Hepatocyte (in vitro differentiated cells): ENCODE measurements at places on chromosomes 3 and 15. TPM values are rescaled to one million over a fixed set of nuclear protein-coding genes. Genes with fewer than 3 reads are reported as not detected.
A peak's percentile ranks its signal among the peaks of the same experiment; 100 is the strongest.

DNA sequence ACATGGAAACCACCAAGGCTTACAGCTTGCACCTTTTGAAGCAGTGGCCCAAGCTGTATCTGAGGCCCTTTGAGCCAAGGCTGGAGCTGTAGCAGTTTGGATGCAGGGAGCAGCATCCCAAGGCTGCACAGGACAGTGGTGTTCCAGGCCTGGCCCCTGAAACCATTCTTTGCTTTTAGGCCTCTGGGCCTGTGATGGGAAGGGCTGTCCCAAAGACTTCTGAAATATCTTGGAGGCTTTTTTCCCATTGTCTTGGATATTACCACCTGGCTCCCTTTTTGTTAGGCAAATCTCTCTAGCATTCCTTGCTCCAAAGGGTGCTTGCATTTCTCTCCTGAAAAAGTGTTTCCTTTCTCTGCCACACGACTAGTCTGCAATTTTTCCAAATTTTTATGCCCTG, 302.8 kb upstream of the MDFIC2 start:
- H3K4me3 ChIP-seq = no peak overlapping the region
- H3K36me3 ChIP-seq = no peaks in the 10 kb centered on the region

GRCh38 chr15:89244574-89244903, 760 bp downstream of the FANCI start:
- peaks cover 4% of the 10 kb centered on the region for H3K4me1 ChIP-seq
- peak overlapping the region; percentile 14 for H3K27ac ChIP-seq
- no peak for DNase-seq
- no peaks in the 10 kb centered on the region for H3K36me3 ChIP-seq
- peak overlapping the region; percentile 33 for H3K4me3 ChIP-seq

The LSAMP gene
- 14.0 and 15.1 TPM in 2 replicates for total RNA-seq

DNA sequence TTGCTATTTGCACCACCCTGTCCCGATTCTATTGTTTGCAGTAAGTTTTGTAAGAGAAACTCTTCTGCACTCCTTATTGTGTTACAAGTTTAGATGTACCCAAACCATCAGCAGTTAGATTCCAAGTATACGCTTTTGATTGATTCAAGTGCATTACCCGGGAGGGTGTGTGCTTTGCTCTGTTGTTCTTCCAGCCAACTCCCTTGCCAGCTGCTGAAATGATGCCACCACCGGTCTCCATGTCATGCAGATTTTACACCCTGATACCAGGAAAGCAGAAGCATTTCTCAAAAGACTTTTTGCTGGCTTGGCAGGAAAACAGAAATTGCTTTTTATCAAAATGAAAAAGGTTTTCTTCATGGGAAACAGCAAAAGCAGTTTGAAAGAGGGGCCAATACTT, 1006.6 kb upstream of the CFAP20DC start:
- H3K4me3 ChIP-seq = no peak overlapping the region
- H3K36me3 ChIP-seq = no peaks in the 10 kb centered on the region
- no peak for DNase-seq
- H3K27me3 ChIP-seq = no peaks in the 10 kb centered on the region

DNA sequence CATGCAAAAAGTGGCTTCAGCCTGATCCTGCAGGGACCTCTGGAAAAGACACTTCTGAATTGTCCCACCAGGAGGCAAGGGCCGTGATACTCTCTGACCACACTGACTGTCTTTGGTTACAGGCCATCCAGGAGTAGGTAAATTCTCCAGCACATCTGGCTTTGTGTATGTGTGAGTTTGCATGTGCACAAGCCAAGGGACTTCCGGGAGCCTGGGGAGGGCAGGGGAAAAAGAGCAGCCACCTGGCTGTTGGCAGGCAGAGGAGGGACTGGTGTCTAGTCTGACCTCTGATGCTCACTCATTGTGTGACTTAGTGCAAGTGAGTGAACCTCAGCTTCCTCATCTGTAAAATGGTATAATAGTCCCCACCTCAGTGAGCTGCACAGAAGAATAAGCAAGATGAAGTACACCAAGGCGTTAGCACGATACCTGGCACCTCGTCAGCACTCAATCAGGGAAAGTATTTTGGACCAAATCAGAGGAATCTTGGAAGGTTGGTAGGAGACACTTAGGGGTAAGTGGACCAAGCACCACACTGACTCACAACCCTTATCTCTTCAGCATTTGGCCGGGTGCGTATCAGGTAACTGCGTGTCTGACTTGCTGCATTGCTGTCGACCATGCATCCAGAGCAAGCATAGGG, 19.1 kb downstream of the KLHL6 start:
- H3K4me1 ChIP-seq = peaks cover 14% of the 10 kb centered on the region
- H3K36me3 ChIP-seq = no peaks in the 10 kb centered on the region
- no peaks in the 10 kb centered on the region for H3K27me3 ChIP-seq
- no peak overlapping the region for H3K4me3 ChIP-seq
- no peak overlapping the region for H3K27ac ChIP-seq
- DNase-seq = no peak

DNA sequence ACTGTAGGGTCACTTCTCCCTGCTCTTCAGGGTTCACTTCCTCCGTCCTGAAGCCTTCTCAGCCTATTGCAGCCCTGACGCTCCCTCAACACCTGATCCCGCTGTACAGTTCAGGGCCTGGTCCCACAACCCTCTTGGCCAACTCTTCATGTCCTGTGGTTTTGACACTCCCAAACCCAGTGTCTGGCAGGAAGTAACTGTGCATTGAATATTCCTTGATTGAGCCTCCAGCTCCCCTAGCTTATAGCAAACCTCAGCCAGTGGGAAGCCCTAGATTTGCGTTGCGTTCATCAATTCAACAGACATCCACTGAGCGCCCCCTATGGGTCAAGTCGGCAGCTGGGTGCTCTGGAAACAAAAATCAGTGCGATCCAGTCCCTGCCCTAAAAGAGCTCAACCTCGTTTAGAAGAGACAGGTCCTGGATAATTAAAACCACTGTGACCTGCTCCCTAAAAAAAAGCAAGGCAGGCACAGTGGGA, 13.5 kb downstream of the UBAP1L start:
- H3K4me1 ChIP-seq = no peaks in the 10 kb centered on the region
- peak; percentile 88 for DNase-seq
- no peak overlapping the region for H3K27ac ChIP-seq
- no peaks in the 10 kb centered on the region for H3K27me3 ChIP-seq

DNA sequence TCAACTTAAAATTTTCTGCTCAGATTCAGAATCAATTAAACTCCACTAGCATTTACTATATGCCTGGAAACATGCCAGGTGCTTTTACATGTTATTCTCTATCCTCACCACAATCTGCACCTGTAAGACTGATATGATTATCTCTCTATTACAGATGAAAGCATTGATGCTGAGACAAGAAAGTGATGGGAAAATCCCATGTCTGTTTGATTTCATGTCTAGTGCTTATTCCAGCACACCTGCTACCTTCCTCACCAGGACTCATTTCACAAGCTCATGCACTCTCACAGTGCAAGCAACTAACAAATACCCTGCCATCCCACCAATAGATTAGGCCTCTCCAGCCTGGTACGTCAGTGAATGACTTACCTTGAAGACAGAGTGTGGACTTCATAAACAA, 25.0 kb upstream of the BCL6 start:
- no peak overlapping the region for H3K4me3 ChIP-seq
- no peak overlapping the region for H3K27ac ChIP-seq
- no peaks in the 10 kb centered on the region for H3K27me3 ChIP-seq
- no peak for DNase-seq

The PLA2G4D gene
- total RNA-seq = 0.04 and 0.17 TPM in 2 replicates

DNA sequence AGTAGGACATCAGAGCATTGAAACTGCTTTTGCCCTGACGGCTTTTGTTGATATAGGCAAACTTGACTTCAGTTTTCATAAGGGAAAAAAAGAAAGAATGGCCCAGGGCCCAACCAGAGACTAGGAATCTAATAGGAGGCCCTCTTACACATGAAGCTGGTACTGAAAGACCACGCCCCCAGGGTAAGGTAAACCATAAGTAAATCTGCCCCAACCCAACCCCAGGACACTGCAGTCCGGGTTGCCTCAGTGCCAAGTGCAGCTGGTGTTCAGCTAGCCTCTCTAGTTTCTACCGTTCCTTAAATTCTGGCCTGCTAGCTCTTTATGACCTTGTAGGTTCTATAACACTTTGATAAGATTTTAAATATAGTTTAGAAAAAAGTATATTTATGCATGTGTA, 136.7 kb downstream of the AQP9 start:
- no peak for DNase-seq
- H3K27ac ChIP-seq = no peak overlapping the region
- no peaks in the 10 kb centered on the region for H3K27me3 ChIP-seq
- H3K4me1 ChIP-seq = no peaks in the 10 kb centered on the region
- no peak overlapping the region for H3K4me3 ChIP-seq

DNA sequence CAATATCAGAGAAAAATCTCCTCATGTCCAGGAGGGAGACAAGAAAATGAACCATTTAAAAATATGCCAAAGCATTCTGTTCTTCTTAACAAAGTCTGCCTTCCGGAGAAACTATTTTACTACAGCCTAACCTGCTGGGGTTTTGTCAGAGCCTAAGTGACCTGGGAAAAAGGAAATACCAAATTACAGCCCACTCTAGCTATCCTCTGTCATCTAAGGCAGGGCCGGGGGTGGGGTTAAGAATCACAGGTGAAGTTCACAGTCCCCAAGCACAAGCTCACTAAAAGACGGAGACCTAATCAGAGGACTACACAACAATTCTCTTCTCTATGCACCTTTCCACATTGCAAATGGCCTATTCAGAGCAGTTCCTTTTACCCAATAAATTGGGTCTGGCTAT, 116.6 kb downstream of the TRIM42 start:
- no peaks in the 10 kb centered on the region for H3K27me3 ChIP-seq
- H3K4me3 ChIP-seq = no peak overlapping the region
- DNase-seq = no peak
- H3K27ac ChIP-seq = no peak overlapping the region
- H3K4me1 ChIP-seq = no peaks in the 10 kb centered on the region
- no peaks in the 10 kb centered on the region for H3K36me3 ChIP-seq

The ALG1L2 gene
- total RNA-seq = not detected in 2 replicates

DNA sequence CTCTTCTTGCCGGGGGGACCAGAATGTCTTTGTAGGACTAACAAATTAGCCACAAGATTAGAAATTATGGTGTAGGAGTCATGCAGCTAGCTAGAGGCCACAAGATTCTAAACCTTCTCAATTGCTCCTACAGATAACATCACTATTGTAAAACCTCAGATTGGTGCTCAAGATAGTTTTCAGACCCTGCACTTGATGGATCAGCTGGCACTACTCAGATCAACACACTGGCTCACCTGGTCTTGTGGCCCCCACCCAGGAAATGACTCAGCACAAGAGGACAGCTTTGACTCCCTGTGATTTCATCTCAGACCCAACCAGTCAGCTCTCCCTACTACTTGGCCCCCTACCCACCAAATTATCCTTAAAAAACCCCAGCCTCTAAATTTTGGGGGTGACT, 124.1 kb upstream of the RASGRP1 start:
- H3K27ac ChIP-seq = no peak overlapping the region
- no peaks in the 10 kb centered on the region for H3K36me3 ChIP-seq
- no peak for DNase-seq
- no peaks in the 10 kb centered on the region for H3K27me3 ChIP-seq

- H3K4me3 ChIP-seq = no peak overlapping the region
- H3K36me3 ChIP-seq = no peaks in the 10 kb centered on the region
- no peak overlapping the region for H3K27ac ChIP-seq
- no peaks in the 10 kb centered on the region for H3K27me3 ChIP-seq
- peaks cover 14% of the 10 kb centered on the region for H3K4me1 ChIP-seq
These were observed 77.9 kb upstream of the IGSF10 start for GRCh38 chr3:151538456-151539393.

DNA sequence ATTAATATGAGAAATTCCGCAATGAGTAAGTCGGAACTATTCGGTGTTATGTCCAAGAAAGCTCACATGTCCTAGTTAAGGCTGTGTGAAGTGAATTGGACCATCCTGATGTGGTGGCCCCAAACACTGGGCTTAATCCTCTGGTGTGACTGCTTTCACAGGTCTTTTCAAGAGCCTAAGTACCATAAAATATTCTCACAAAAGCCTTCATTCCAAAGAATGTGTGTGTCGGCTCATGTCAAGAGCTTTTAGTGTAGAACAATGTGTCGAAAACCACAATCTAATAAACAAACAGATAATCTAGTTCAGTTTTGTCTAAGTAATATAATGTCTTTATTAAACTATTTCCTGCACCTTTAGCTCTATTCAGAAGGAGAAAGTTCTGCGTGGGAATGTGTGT, 311.4 kb downstream of the LPP start:
- no peaks in the 10 kb centered on the region for H3K4me1 ChIP-seq
- no peak for DNase-seq
- H3K27me3 ChIP-seq = no peaks in the 10 kb centered on the region
- no peaks in the 10 kb centered on the region for H3K36me3 ChIP-seq
- H3K27ac ChIP-seq = no peak overlapping the region

DNA sequence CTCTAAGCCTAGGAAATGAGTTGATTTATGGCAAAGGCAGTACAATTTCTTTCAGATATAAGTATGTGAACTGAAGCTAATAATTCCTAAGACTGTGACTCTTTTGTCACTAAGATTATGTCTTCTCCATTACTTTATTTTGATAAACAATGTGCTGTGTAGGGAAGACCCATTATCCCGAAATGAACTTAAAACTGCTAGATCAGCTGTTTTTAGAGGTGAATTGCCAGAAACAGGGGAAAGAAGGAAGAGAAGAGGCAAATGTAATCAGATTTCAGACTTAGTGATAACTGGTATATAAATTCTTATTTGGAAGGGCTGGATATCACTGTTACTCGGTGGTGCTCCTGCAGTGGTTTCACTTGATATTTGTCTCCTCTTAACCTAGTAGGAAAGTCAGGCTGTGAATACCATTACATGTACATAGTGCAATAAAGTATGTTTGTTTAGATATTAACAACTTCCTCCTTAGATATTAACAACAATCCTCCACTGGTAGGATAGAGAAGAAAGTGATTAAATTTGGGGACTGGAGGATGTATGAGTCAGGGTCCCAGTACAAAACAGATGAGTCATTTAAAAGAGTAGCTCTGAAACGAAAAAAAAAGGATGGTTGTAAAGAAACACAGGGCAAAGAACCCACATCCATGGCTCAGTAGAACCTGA, 338.5 kb upstream of the KCNH8 start:
- H3K36me3 ChIP-seq = no peaks in the 10 kb centered on the region
- no peak overlapping the region for H3K27ac ChIP-seq
- H3K4me3 ChIP-seq = no peak overlapping the region

- H3K27ac ChIP-seq = peak overlapping the region; percentile 84
- H3K4me1 ChIP-seq = peaks cover 6% of the 10 kb centered on the region
- no peaks in the 10 kb centered on the region for H3K27me3 ChIP-seq
- no peaks in the 10 kb centered on the region for H3K36me3 ChIP-seq
These were observed 806 bp downstream of the KLHL25 start for GRCh38 chr15:85793641-85794597.

The MEX3B gene
- total RNA-seq = 6.9 and 10.0 TPM in 2 replicates

DNA sequence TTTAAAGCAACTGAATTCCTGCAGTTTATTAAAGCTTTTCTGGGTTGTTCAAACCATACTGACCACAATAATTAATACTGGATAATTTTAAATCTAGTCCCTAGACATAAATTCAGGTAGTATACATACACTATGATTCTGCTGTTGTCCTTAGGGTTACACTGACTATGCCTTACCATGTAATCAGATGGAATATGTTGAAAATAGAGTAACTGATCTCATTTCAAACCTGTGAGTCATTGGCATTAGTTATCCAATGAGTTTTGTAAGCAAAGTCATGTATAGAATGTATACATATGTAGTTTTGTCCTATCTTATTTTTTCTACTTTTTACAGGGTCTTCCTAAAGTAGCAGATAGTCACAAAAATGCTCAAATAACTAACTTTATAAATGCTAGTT, 517.1 kb upstream of the CCDC54 start:
- H3K4me3 ChIP-seq = no peak overlapping the region
- H3K27ac ChIP-seq = no peak overlapping the region
- H3K4me1 ChIP-seq = no peaks in the 10 kb centered on the region
- H3K27me3 ChIP-seq = no peaks in the 10 kb centered on the region
- no peak for DNase-seq
